ENCODE measurements at places on chromosomes 6 and 20.

- no peak for DNase-seq
These were observed 35.3 kb upstream of the BCAS1 start for GRCh38 chr20:54105653-54106052.

- no peak for DNase-seq
These were observed 91.2 kb upstream of the SULF2 start for GRCh38 chr20:47876311-47877088.

DNA sequence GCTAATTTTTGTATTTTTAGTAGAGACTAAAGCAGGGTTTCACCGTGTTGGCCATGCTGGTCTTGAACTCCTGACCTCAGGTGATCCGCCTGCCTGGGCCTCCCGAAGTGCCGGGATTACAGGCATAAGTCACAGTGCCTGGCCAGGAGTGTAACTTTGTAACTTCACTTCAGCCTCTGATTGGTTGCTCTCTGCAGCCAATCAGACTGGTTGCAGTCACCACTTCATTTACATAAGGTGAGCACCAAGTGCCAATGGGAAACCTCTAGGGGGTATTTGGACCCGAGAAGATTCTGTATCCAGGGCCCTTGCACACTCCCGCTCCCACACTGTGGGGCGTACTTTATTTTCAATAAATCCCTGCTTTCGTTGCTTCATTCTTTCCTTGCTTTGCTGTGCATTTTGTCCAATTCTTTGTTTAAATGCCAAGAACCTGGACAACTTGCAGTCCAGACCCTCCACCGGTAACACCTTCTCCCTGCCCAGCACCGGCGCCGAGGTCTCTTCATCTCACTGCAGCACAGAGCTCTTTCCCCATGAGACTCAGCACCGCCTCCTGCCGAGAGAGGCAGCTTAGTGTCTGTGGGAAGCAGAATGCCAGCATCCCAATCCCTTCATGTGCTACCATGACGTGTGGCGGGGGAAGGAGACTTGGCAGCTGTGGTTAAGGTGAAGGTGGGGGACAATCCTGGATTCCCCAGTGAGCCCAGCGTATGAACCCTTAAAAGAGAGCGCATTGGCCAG lies 14.0 kb upstream of the MRGBP start:
- DNase-seq: no peak

- no peak for DNase-seq
These were observed 38.0 kb downstream of the CST8 start for GRCh38 chr20:23528867-23529431.

DNA sequence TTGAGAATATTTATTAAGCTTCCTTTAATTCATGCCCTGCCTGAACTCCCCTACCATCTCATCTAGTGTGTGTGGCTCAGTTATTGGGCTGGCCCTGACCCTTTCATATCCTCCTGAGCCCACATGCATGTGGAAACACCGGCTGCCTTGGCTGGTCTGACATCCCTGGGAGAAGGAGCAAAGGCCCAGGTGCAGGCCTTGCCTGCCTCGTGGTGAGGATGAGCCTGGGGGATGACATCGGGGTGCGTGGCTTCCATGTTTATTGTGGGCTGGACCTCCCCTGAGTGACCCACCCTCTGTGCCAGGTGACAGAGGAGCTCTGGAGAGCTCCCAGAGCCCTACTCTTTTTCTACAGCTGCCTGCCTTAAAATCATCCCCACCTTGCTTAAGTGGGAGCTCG lies 69.1 kb downstream of the FOXA2 start:
- DNase-seq: no peak

GRCh38 chr20:1370548-1371110 lies 22.2 kb downstream of the FKBP1A start:
- no peak for DNase-seq

DNA sequence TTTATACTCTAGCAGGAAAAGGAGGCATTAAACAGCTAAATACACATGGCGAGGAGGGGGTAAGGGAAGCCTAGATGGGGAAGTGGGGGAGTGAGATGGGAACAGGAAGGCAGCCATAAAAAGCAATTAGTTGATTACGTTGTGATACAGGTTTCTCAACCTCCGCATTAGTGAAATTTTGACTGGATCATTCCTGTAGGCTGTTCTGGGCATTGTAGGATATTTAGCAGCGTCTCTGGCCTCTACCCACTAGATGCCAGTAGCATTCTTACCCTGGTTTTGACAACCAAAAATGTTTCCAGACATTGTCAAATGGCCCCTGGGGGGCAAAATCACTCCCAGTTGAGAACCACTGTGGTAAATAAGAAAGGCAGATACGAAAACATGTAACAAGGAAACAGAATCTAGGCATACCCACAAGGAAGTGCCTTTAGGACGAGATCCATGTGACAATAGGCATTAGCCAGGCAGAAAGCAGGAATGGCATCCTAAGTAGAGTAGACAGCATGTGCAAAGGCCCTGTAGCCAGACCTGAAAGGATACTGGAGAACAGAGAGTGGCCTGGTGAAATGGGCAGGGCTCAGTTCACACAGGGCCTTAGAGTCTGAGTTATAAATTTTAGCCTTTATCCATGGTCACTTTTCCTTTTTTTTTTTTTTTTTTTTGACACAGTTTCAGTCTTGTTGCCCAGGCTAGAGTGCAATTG lies 25.8 kb upstream of the PTPN1 start:
- no peak for DNase-seq

DNA sequence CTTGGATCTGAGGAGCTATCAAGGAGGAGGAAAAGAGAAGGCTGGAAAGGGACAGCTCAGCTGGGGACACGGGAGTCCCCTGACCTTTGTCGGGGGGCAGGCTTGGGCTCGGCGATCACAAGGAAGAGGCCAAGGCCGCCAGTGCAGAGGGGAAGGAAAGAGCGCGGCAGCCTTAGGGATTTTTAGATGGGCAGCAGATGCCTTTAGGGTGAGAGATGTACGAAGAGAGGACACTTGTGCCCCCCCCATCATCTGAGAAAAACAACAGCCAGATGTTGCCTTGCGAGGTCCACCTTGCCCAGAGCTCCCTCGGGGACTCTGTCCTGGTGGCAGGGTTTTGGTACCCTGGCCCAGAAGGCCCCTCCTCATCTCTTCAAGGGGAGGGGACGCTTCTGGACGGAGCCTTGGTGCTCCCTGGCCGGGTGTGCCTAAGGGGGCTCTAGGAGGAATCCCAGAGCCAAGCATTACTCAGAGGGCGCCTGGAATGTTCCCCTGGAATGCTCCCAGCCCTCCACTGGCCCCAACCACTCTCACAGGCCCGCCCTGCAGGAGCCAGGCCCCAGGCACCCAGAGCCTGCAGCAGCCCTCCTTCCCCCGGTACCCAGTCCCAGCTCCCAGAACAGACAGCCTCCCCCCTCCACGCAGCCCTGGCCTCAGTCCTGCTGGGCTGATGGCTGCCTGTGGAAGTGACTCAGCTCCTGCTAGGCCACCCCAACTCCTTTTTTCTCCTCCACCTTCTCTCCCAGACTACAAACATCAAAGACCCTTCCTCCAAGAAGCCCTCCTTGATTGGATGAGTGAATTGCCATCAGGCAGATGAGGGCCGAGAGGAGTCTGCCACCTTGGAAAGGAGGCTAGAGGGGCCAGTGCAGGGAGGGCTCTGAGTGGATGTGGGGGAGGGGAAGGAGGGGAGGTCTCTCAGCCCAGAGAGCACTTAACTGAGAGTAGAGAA lies 1.8 kb downstream of the ADAM33 start:
- no peak for DNase-seq

- DNase-seq: no peak
These were observed 23.1 kb downstream of the DNAH8 start for GRCh38 chr6:38738261-38738660.

DNA sequence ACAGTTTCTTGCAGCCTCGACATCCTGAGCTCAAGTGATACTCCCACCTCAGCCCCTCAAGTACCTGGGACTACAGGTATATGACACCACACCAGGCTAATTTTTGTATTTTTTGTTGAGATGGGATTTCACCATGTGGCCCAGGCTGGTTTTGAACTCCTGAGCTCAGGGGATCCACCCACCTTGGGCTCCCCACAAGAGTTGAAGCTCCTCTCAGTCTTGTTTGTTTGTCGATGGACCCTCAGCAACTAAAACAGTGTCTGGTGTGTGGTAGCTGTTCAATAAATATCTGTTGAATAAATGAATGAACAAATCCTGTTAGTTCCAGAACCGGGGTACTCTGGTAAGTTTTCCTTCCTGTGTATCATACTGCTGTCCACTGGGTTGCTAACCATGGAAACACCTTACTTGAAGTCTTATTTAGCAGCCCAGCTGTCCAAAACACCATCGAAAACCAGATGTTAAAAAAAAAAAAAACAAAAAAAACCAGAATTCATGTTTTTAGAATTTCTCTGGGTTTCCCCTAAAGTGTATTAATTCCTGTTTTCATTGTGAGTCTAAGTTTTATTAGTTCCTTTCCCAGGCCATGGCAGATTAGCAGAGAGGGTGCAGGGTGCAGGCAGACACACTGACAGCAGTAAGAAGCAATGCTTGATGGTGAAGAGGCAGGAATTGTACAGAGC lies 7.8 kb upstream of the EZR start:
- DNase-seq: no peak

DNA sequence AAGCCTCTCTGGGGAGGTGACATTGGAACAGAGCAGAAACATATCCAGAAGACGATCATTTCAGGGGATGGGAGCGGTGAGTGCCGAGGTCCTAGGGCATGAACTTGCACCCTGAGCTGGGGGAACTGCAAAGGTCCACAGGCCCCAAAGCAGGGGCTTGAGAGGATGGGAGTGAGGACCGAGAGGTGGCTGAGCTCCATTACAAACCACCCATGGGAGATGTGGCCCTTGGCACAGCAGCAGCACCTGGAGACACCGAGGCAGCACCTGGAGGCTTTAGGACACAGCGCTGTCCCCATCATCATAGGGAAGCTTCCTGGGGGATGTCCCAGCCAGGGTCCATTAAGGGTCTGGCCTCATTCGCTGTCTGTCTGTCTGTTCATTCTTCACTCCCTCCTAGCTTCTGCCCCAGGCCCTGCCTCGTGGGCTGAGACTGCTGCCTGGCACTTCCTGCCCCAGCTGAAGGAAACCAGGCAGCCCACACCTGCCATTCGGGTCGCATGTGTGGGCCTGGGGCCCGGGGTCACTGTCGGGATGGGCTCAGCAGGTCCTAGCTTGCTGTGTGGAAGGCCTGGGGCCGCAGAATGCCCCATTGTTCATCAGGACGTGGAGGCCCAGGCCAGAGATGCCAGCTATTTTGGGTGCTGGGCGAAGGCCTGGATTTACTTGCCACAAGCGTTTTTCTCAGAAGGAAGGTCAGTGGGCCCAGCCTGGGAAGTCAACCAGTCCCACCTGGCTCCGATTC lies 42.8 kb upstream of the STX16 start:
- DNase-seq: no peak

- DNase-seq: no peak
These were observed 183.0 kb downstream of the TASP1 start for GRCh38 chr20:13455713-13456112.

DNA sequence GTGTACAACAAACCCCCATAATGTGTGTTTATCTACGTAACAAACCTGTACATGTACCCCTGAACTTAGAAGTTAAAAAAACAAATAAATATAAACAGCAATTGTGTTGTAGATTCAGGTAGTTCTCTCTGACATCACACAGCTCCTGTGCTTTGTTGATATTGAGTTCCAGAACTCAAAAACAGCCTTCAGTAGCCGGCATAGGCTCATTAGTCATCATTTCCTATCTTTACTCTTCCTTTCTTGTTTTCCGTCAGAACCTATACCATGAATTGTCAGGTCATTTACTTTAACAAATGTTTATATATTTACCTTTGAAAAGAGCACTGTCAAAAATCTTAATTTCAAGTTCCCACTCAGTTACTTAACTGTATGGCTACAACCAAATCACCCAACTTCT lies 88.8 kb downstream of the ADTRP start:
- no peak for DNase-seq

Data from activated CD4-positive, alpha-beta memory T cell treated with anti-CD3 and anti-CD28 coated beads, Interleukin-2, amount 10 ng/mL, durations not matched to agents 7 days and 5 days (primary cell).